ENCODE measurements at places on chromosomes 2 and 18. TPM values are rescaled to one million over a fixed set of nuclear protein-coding genes. Genes with fewer than 3 reads are reported as not detected.
A peak's percentile ranks its signal among the peaks of the same experiment; 100 is the strongest.

Gene AQP12B
- total RNA-seq = not detected

Gene VSNL1
- total RNA-seq = 0.28 TPM

Gene SPOPL
- 16.7 TPM for total RNA-seq

Gene LMAN1
- total RNA-seq = 262 TPM

Gene CFAP65
- total RNA-seq = not detected

Gene ACMSD
- not detected for total RNA-seq

Gene PRKAG3
- not detected for total RNA-seq

- no peak overlapping the region for H3K27ac ChIP-seq
- peaks cover 28% of the 10 kb centered on the region for H3K36me3 ChIP-seq
- no peak overlapping the region for H3K4me3 ChIP-seq
- peaks cover 2% of the 10 kb centered on the region for H3K4me1 ChIP-seq
These were observed 8.9 kb downstream of the METTL5 start for GRCh38 chr2:169815849-169816248.

GRCh38 chr2:171139860-171140259 is 20.8 kb downstream of the TLK1 start:
- no peak overlapping the region for H3K27ac ChIP-seq
- H3K4me3 ChIP-seq = no peak overlapping the region
- H3K4me1 ChIP-seq = peaks cover 2% of the 10 kb centered on the region
- no peaks in the 10 kb centered on the region for H3K36me3 ChIP-seq
- no peak for DNase-seq

DNA sequence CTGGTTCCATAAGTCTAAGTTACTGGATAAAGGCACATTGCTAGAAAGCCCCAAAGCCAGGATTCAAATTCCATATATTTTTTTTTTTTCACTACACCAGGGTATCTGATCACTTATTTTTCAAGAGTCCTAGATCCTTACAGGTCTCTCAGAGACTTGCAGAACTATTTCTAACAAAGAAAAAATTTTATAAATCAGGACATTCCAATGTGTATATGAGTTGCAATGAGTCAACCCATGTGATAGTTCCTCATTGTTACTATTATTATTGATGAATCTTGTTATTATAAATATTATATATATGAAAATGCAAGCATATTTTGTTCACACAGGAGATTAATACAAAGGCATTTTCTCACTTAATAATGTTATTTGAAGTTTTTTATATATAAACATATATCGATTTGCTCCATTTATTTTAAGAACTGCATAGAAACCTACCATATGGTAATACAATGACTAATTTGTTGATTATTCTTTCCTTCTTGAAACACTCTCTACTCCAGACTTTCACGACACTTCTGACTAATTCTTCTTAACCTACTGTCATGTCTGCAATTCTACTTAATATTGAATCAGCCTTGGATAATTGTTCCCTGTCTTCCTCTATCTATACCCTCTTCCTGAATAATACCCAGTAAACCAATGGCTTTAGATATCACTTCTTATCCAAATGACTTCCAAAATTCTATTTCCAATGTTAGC is 968.4 kb upstream of the NRXN1 start:
- H3K27me3 ChIP-seq = no peaks in the 10 kb centered on the region
- peak; percentile 79 for DNase-seq
- H3K4me3 ChIP-seq = no peak overlapping the region
- no peak overlapping the region for H3K27ac ChIP-seq
- no peaks in the 10 kb centered on the region for H3K4me1 ChIP-seq

DNA sequence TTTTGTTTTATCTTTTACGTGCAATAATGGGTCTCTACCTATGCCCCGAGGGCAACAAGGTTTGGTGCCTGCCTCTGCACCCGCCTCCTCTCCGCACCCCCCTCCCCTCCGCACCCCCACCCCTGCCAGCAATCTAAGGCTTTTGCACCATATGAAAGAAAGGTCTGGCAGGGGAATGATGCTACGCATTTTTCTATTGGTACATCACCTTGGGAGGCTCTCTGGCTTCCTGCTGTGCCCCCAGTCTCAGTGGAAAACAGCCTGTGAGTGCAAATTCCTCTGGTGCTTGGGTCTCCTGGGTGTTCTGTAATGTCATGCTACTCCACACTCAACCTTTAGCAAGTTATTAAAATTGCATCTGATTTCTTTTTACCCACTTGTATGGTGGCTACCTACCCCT is 161.3 kb upstream of the SMAD7 start:
- no peak for DNase-seq
- no peaks in the 10 kb centered on the region for H3K36me3 ChIP-seq
- H3K4me3 ChIP-seq = no peak overlapping the region
- no peak overlapping the region for H3K27ac ChIP-seq
- H3K4me1 ChIP-seq = no peaks in the 10 kb centered on the region
- H3K27me3 ChIP-seq = no peaks in the 10 kb centered on the region

GRCh38 chr2:30527859-30528258 is 80.8 kb downstream of the LCLAT1 start:
- H3K27me3 ChIP-seq = no peaks in the 10 kb centered on the region
- H3K4me3 ChIP-seq = no peak overlapping the region
- H3K4me1 ChIP-seq = peaks cover 2% of the 10 kb centered on the region
- DNase-seq = peak; percentile 52
- H3K27ac ChIP-seq = peak overlapping the region; percentile 43

Measured in IMR-90 (cell line).